ENCODE measurements at places on chromosomes 11 and 22.
A peak's percentile ranks its signal among the peaks of the same experiment; 100 is the strongest.

GRCh38 chr11:134751766-134752165, 339.7 kb upstream of the B3GAT1 start:
- DNase-seq = no peak

DNA sequence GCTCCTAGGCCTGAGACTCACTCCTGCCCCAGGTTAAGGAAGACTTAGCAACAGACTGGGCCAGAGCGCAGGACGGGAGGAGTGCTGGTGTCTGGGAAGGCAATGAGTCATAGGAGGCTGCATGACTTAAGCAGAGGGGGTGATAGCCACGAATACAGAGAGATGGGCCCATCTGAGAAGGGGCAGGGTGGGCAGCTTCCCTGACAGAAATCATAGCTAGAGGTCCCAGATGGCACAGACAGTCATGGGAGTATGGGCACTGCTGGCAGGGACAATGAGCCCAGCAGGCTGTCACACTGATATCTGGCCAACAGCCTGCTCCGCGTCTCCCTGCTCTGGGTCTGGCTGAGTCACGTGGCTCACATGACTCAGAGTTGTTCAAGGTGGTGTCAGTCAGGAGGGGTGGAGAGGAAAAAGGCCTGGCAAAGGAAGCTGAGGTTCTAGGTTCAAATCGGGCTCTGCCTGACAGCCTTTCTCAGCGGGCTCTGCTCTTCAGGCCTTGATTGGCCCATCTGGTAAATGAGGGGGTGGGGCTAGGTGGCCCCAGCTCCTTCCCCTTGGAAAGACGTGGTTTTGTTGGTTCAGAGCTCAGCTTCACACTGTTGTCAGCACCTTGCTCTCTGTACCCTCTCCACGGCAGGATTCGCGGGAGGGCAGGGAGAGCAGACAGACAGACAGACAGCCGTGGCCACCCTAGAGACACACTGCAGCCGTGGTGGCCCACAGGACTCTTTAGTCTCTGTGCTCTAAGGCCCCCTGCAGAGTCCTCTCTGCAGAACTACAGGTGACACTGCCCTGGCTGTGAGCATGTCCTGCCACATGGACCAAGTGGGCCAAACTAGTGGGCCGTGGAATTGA, 47.8 kb downstream of the DBX1 start:
- DNase-seq = peak; percentile 95

DNA sequence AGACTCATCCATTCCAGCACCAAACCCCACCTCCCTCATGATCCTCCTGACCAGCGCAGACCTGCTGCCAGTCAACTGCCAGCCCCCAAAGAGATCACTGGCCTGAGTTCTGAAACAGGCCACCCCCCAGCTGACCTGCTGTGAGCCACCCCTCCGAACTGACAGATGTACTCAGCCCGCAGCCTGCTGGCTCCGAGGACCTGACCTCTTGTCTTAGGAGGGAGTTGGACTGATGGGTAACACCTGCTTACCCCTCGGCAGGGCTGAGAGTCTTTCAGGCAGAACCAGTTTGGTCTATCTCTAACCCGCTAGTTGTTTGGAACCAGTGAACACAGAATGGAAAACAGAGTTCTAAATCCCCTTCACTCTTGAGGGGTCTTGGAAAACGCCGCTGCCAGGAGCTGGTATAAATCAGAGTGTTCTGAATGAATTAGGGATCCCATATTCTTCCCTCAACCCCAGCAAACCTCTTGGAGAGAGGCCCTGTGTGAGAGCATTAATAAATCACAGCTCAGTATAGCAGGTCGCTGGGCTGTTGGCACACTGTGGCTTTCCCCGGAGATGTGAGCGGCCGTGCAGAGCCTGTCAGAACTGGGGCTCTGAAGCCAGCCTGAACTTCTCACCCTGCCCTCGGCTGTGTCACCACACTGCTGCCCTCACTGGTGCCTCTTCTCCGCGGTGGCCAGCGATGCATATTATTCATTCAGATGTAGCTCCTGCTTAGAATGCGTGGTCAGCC, 165.1 kb upstream of the NCAM1 start:
- no peak for DNase-seq

DNA sequence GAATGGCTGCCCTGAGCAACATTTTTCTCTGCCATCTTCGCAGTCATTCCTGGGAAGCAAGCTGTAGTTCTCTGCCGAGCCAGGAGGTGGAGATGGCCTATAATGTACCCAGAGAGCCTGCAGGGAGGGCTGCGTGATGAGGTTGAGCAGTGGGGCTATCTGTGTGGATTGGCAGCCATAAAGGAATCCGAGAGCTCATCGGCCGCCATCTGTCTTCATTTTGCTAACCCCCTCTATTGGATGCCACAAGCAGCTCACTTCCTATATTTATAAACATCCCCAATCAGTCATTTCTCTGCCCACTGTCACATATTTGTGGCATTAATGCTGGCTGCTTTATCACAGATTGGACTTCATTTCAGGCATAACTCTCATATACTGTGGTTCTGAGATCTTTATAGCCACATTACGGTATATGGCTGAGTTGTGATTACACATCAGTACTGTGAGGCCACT, 209.5 kb downstream of the NTM start:
- DNase-seq = peak; percentile 3

- no peak for DNase-seq
Measured at GRCh38 chr11:114880442-114880841, 202.1 kb downstream of the NXPE2 start.

DNA sequence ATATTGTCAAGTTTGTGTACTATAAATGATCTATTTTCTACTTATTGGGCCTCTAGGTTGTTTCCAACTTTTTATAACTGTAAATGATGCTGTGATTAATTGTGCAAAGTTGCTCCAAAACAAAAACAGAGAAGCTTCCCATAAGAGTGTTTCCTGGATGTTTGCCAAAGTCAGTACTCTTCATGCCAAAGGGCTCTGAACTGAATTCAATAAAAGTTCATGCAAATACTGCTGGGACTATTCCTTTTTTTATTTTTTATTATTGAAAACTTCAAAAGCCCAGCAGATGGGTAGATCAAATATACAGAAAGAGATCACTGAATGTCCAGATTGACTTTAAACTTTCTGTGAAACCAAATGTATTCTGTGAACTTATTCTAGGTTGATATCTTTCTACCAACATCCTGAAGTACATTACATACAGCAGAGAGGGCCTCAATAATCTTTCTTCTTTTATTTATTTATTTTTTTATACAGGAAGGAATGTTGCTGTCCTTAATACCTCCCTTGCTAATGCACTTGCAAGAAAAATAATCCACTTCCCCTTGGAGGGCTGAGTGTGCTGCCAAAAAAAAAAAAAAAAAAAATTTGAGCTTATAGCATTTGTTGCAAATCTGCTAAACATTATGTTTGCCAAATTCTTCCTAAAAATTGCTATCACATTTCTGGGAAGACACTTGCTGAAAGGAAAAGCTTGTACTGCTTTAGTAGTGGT, 53.0 kb downstream of the CTSC start:
- no peak for DNase-seq
